BJ (cell line): ENCODE measurements at places on chromosomes 1 and 21. TPM values are rescaled to one million over a fixed set of nuclear protein-coding genes. Genes with fewer than 3 reads are reported as not detected.

MAP3K7CL gene
- polyA plus RNA-seq: 6.1 and 7.3 TPM in 2 replicates

DNA sequence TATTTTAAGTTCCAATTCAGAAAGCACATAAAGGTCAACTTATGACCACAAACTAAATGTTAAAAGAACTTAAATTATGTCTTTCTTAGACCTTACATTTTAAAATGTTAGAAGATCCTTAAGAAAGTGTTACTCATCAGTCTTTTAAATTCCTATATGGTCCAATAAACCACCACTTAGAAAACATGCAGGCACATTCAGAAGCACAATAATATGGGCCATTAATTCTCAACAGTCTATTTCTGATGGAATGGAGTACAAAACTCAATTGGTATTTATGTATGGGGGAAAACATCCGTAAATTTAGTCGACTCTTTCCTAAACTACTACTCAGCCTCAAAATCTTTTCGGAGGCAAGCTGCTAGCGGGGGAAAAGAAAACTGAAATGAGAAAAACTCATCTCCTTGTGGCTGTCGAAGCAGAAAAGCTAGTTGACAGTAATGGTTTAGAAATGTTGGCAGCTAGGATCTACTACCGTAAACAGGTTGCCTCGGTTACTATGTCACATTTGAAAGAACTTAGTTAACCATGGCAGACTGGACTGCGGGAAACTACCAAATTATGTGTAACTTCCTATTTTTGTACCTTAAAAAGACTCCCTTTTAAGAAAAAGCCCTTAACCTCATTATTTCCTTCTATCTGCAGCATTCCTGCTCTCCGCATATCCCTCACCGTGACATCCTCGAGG, 1.0 kb downstream of the TRMT1L start:
- DNase-seq: no peak

- DNase-seq: no peak
These were observed 26.1 kb upstream of the CLSTN1 start for GRCh38 chr1:9849691-9850441.

VHLL gene
- polyA plus RNA-seq: not detected in 2 replicates

- DNase-seq: no peak
These were observed 49.4 kb downstream of the DYRK1A start for GRCh38 chr21:37415939-37416338.

DNA sequence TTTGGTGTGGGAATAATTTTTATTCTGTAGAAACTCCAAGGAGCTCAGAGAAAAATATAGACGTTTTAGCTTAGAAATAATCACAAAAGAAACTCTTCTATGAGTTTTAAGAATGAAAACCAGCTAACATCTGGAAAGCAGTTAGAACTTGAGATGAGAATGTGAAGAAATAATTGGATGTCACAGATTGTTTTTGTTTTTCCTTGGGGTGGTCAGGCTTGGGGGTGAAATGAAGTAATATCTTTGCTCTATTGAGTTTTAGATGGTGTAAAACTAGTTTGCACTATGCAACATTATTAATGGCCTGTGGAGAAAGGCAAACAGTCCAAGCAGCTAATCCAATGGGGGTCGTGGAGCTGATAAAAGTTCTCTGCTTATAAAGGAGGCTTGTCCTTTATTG, 101.2 kb downstream of the FMN2 start:
- no peak for DNase-seq
